Stimulated activated CD8-positive, alpha-beta memory T cell treated with anti-CD3 and anti-CD28 coated beads, Interleukin-2, amount 100 ng/mL, for 1 hour (primary cell): ENCODE measurements at places on chromosomes 12 and 14.

DNA sequence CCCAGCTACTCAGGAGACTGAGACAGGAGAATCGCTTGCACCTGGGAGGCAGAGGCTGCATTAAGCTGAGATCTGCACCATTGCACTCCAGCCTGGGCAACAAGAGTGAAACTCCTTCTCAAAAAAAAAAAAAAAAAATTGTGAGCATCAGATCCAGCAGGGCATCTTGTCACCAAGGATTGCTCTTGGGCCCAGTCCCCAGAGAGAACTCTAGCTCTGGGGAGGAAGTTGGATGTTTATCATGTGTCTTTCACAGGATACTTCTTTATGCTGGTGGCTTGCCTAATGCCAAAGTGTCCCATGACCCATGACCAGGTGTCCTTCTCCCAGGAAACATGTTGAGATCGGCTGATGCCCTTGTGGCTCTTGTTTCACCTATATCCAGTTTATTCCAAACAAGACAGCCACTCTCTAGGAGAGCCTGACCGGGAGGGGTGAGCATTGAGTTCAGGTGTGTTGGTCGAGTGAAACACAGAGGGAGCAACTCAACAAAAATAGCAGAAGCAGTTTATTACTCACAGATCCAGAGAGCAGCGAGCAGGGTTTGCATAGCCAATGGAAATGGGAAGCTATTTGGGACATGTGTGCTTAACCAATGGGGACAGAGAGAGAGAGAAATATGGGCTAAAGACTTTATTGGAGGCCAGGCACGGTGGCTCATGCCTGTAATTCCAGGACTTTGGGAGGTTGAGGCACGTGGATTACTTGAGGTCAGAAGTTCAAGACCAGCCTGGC lies 6.6 kb upstream of the TCHP start:
- DNase-seq = no peak

DNA sequence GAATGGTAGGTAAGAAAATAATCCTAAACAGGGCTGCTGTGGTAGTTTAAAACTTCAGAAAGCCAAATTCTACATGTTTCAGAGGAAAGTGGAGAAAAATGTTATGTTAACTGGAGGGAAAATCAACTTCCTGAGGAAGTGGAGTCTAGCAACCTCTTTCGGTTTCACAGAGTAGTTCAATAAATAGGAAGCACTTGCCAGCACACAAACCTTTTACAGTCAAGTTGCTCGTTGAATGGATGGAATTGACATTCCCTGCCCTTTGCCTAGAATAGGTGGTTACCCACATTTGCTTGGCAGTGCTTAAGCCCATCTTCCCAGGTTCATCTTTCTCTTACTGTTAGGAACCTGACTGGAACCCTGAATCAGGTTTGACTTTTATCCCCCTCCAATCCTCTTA lies 15.9 kb downstream of the ANKRD13A start:
- DNase-seq = no peak

DNA sequence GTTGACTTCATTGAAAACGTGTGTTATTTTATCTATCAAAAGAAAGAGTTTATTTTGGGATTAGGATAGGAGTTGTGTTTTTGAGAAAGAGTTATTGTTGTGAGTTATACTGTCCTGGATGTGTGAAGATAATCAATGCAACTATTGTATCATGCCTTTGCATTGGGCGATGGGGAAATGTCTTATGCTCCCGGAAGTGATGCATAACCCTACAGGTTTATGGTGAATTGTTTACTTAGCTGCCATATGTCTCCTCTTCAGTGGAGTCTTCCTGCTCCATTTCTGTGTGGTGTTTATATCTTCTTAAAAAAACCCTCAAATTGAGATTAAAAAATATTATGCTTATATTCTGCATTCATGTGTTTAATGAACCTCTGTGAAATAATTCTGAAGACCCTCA lies 6.5 kb downstream of the PDE3A start:
- DNase-seq = no peak

DNA sequence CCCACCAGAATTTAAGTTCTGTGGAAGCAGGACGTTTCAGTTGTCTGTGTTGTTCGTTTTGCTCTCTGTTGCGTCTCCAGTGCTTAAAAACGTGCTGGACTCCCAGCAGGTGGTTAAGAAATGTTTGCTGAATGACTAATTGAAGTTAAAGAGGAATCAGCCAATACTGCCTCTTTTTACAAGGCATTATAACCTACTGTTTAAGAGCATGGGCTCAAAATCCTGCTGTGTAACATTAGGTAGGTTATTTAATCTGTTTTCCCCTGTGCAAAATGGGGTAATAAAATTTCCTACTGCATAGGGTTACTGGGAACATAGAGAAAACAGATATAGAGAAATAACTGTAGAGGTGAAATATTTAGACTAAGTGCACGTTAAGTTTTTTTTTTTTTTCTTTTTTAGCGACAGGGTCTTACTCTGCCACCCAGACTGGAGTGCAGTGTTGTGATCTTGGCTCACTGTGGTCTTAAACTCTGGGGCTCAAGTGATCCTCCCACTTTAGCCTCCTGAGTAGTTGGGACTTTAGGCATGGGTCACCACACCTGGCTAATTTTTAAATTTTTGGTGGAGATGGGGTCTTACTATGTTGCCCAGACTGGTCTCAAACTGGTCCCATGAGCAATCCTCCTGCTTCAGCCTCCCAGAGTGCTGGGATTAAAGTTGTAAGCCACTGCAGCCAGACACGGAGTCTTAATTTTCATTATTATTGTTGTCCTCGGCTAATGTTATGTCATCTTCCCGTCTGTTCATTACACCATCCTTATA lies 139.4 kb upstream of the PRICKLE1 start:
- DNase-seq = no peak

GRCh38 chr14:104743461-104744380 lies 9.2 kb upstream of the SIVA1 start:
- DNase-seq = no peak

DNA sequence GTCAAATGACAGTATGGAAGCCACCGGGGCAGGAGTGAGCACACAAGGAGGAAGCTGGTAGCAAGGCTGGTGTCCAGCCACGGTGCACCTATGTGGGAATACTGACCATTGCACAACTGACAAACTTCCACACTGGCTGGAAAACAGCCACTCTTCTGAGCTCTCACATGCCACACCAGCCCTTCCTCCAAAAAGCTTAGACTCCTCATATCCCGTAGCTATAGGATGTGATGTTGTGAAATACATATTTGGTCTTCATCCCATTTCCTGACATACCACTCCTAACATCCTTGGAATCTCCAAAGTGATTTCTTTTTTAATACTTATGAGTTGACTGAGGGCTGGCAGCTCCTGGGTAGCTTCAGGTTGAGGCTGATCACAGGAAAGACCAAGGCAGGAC lies 103.6 kb downstream of the NTF3 start:
- DNase-seq = no peak

- no peak for DNase-seq
Observed at GRCh38 chr12:84416626-84417025, 496.0 kb downstream of the SLC6A15 start.

DNA sequence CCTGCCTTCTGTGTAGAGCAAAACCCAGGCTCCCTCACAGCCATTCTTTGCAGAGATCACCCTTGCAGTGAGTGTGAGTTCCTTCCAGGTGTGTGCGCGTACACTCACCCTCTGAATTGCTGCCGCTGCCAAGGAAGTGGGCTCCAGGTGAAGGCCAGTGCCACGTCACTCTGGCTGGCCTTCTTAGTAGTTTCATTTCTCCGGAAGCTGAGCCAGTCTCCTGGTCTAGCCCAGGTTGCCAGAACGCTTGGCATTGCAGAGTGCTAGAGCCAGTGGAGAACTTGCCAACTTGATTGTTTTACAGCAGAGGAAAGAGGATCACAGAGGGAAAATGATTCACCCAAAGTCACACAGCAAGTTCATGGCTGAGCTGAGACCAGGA lies 11.0 kb downstream of the CBLN3 start:
- no peak for DNase-seq
